ENCODE measurements at places on chromosomes 7 and 10.

DNA sequence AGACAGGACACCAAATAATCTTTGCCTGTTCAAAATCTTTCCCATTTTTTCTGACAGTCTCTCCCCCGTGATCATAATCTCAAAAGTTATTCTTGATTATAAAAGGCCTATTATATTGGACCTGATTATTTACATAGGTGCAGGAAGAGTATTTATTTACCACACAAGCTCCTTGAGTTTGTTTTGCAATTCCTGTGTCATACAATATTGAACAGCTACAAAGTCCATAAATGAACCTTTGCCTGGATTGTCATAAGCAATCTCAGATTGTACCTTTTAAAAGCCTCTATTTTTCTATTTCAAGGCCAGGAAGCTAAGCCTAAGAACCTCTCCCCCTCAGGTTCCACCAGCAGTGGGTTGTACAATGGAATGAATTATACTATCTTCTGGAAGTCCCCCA lies 183.9 kb upstream of the MEOX2 start:
- DNase-seq = no peak

- no peak for DNase-seq
Measured at GRCh38 chr10:107966826-107967225, 802.3 kb upstream of the SORCS1 start.

DNA sequence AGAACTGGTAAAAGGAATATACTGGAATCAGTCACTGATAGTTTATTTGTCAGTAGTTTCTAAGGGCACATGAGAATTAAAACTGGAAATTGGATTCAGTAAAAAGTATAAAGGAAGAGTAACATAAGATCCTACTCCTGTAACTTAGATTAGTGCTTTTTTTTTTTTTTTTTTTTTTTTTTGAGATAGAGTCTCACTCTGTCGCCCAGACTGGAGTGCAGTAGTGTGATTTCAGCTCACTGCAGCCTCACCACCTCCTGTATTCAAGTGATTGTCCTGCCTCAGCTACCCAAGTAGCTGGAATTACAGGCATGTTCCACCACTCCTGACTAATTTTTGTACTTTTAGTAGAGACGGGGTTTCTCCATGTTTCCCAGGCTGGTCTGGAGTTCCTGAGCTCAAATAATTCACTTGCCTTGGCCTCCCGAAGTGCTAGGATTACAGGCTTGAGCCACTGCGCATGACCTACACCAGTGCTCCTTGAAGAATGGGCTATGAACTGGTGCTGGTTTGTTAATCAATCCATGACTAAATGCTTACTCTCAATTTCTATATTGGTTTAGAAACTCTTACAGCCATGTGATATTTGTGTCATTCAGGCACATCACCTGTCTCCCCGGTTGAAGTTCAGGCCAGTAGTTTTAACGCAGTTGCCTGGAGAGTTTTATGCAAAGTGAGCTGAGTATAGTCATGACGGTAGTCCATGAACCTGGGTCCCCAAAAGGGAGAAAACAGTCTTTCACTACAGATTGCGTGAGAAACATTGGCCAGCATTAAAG lies 65.0 kb downstream of the ZEB1 start:
- DNase-seq = no peak

- DNase-seq = no peak
Measured at GRCh38 chr7:1270181-1270580, 37.5 kb downstream of the UNCX start.

DNA sequence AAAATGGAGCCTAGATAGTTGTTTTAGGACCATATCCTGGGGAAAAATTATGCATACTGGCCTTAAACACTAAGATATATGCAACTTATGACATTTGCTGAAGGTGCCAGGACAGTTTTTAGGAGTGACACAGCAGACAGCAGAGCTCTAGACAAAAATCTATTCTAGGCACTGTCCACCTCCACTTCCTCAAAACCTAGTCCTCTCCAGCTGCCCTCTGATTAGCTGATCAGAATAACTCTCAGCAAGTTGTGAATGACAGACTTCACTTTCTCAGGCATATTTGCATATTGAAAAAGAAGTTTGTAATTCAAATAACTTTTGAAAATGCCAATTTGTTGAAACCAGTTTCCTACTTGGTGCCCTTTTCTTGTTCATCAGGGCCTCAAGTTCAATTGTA lies 152.3 kb upstream of the STEAP4 start:
- DNase-seq = no peak

DNA sequence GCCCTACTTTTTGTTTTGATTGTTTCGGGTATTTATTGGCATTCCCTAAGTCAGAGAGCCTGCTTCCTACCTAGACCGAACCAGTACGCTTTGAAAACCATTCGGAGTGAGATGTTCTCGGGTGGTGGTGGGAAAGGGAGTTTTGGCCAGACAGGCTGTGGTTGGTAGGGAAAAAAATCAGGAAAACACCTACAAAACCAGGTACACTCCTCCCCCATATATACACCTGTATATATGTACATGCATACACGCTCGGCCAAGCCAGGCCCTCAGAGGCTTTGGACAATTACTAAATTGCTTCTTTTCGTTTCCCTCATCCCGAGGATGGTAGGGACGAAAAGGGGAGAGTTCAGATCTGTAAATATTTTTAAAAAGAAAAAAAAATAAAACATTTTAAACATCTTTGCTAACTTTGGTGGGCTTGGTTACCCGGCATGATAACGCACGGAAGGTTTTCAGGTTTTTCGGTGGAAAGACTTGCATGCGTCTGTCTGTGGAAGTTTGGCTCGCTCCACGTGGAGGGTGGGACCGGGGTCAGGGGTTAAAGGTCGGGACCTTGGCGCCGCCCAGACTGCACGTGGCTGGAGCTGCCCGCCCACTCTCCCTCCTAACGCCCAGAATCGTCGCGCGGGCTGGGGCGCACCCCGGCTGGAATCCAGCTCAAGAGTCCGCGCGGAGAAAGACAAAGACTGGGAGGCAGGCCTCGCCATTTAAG lies 2.5 kb downstream of the HMX2 start:
- DNase-seq = no peak

DNA sequence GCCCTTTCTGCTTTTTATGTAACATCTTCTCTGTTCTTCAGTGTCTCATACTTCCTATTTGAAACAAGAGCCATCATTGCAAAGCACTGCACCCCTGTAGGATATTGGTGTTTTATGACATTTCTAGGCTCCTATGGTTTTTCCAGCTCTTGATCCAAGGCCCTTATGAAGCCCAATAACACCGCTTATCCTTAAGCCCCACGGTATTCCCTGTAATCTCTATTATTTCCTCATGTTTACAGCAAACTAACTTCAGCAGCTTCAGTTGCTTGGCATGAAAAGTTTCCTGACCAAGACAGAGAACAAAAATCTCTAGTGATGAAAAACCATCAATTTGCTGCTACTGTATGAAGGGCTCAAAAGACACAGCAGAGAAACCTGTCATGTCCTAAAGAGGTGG lies 34.1 kb upstream of the TES start:
- no peak for DNase-seq

DNA sequence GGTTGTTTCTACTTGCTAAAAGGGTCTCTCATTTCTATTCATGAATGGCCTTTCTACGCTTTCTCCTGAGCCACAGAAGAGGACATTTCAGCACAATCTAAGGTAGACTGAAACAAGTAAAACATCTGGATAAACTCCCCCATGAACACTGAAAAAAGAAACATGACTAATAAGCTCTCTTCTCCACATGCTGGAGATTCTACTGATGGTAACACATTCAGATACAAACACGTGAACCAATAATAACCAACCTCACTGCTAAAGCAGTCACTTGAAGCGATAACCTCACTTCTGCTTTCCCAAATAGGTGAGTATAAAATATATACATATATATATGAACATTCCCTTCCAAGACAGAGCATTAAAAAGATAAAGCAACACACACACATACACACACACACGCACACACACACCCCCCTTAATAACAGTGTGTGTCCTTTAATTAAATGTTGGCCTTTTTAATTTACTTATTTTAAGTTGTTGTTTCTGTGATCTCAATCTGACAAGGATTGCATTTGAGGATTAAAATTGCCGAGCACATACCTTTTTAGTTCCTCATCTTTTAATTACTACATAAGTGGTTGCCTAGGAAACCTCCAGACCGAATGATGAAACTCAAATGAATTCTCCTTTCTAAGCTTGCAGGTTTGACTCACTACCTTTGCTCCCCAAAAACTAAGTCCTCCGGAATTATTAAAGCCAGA lies 292.4 kb upstream of the KLF14 start:
- no peak for DNase-seq

GRCh38 chr7:126659124-126659523 lies 593.6 kb downstream of the GRM8 start:
- DNase-seq = no peak

Measured in H9 (cell line).